ENCODE measurements at places on chromosomes 3 and 15. TPM values are rescaled to one million over a fixed set of nuclear protein-coding genes. Genes with fewer than 3 reads are reported as not detected.

DNA sequence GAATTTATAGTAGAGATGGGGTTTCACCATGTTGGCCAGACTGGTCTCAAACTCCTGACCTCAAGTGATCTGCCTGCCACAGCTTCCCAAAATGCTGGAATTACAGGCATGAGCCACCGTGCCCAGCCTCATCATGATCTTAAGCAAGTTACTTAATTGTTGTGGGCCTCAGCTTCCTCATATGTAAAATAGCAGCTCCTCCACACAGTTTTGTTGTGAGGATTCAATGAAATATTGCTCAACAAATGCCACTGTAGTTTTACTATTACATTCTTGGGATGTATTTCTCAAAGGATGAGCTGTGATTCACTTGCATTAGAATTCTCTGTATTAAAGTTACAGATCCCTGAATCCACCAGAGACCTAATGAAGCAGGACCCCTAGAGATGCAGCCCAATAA, 168.8 kb downstream of the ADAMTS9 start:
- no peak for DNase-seq

DNA sequence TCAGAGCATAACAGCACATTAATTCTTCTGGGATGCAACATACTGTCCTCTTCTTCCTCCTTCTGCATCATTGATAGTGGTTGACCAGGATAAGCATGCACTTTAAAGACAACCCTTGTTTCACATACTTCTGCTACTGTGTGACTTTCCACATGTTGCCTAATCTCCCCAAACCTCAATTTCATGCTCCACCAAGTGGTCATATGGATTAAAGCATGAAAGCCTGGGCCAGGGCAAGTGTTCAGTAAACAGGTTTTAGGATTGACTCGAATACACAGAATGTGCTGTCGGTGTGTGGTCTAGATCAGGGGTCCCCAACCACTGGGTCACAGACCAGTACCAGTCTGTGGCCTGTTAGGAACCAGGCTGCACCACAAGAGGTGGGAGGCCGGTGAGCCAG, 22.5 kb upstream of the BFSP2 start:
- DNase-seq = no peak

DNA sequence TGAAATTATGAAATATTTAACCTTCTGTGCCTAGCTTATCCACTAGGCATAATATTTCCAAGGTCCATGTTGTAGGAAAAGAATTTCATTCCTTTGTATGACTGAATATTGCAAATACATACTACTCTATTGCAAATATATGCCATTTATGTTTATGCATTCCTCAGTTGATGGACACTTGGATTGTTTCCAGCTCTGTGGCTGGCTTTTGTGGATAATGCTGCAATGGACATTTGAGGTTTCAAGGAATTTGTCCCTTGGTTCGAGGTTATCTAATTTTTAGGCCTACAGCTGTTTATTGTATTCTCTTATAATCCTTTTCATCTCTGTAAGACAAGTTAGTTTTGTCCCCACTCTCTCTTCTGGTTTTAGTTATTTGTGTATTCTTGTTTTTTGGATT, 7.7 kb upstream of the AADACL2 start:
- no peak for DNase-seq

GRCh38 chr3:194757647-194758061, 72.0 kb downstream of the FAM43A start:
- DNase-seq = no peak

DNA sequence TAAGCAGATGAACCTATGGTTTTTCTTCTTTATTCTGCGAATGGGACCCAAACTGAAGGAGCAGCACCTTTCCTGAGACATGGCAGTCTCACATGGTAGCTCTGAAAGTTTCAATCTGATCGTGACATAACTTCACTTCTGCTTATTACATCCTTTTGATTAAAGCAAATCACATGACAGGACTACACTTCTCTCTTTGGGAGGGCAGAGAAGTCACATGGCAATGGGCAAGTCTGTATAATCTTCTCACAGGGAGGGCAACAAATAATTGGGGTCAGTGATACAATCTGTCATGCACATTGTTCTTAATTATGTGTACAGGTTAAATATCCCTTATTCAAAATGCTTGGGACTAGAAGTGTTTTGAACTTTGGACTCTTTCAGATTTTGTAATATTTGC, 21.6 kb downstream of the NCBP2 start:
- no peak for DNase-seq

GRCh38 chr3:36557021-36557707, 176.9 kb downstream of the STAC start:
- no peak for DNase-seq

DNA sequence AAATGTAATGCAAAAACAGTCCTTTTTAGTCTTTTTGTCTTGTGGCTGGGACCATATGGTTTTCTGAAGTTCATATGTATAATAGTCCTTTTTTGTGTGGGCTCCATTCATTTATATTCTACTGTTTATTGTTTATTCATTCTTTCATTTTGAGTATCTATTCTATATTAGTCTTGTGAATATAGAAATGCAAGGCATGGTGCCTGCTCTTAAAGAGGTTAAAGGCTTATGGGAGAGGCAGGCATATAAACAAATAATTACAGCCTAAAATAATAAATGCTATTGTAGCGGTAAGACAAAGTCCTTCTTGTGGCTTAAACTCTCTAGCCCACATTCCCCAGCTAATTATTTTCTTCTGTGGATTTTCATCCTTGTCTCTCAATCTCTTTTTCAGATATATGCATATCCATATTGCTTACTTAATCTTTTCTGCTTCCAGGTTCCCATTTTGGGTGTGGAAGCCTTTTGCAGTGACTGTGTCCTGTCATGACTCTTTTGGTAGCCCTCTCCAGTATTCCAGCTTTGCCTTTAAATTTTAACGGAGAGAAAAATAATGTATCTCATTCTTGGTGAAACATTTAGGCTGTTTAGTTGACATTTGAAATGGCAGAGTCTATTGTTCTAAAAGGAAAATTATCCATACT, 101.6 kb downstream of the PPM1L start:
- DNase-seq = no peak

DNA sequence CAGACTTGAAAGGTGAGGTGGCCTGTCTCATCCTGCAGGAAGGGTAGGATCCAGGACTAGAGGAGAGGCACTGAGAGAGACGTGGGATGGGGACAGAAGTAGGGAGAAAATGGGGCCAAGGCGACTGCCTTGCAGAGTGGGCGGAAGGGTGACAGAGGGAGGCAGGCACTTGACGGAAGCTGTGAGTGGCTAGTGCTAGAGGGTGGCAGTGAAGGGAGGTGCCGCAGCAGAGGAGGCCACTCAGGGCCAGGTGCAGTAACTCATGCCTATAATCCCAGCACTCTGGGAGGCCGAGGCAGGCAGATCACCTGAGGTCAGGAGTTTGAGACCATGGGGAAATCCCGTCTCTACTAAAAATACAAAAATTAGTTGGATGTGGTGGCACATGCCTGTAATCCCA, 7.3 kb downstream of the CCDC33 start:
- DNase-seq = no peak

DNA sequence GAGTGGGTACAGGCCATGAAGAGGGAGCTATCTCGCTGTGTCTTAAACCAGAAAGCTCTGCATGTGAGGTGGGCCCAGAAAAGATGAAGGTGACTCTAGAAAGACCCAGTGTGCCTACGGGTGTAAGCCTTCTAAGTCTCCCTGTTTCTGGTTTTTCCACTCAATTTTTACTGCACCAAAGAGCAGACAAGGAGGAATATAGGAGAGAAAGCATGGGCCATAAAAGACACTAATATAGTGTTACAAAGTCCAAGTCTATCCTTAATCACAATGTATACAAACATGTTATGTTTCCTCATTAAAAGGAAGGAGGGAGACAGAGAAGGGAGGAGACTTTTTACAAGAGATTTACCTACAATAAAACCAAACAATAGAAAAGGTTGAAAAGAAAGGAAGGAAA, 24.1 kb upstream of the ZKSCAN7 start:
- DNase-seq = no peak

GRCh38 chr3:138046085-138046484, 36.1 kb downstream of the CLDN18 start:
- peak; percentile 20 for DNase-seq

- DNase-seq = no peak
Observed at GRCh38 chr3:105414841-105415240, 48.1 kb downstream of the ALCAM start.

DNA sequence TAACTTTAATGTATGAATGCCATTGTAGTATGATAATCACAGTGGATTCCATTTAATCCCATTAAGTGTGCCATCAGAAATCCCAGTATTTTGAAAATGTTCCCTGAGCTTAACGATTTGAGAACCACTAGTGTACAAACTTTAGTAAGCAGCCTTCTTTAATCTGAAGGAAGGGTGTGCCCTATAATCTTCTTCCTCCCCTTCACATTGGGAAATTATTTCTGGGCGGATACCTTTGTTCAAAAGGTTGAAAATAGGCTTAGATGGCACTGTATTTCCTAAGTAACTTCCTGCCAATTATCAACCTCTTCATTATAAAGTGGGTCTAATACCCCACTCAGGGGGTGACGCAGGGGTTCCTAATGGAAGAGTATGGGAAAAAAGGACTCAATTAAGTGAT, 62.4 kb downstream of the GTPBP8 start:
- DNase-seq = no peak

DNA sequence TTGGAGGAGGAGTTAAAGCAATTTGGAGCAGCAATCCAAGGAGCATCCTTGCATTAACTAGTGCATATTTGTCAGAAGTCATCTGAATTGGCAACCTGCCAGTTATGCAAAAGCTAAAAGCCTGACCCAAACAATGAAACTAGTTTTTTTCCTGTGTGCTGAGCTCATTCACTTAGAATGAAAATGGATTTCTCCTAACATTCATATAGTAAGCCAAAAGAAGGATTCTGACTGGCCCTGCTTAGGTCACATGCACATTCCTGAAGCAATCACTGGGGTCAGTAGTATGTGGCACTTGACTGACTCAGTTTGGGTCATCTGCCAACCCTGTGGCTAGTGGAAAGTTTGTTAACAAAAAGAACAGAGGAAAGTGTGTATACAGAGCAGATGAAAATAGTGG, 30.5 kb downstream of the OXSM start:
- DNase-seq = peak; percentile 10

- DNase-seq = no peak
Observed at GRCh38 chr15:72153269-72154000, 35.2 kb downstream of the SENP8 start.

GRCh38 chr3:172106989-172107388, 67.6 kb downstream of the FNDC3B start:
- DNase-seq = no peak

DNA sequence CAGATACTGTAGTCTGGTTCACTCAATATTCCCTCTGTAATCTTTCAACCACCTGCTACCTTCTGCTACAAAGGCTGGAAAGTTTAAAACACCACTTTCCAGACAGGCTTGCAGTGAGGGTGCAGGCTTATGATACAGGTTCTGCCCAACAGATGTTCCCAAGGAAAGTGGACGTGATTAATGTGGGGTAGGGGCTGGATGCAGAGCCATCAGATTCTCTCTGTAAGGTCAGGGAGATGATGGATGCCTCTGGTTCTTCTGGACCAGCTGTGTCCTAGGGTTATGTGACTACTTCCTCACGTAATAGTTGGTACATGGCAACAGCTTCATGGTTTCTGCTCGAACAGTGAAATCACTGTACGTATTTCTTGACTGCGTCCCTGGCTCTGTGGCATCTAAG, 11.1 kb downstream of the GPR176 start:
- DNase-seq = no peak

DNA sequence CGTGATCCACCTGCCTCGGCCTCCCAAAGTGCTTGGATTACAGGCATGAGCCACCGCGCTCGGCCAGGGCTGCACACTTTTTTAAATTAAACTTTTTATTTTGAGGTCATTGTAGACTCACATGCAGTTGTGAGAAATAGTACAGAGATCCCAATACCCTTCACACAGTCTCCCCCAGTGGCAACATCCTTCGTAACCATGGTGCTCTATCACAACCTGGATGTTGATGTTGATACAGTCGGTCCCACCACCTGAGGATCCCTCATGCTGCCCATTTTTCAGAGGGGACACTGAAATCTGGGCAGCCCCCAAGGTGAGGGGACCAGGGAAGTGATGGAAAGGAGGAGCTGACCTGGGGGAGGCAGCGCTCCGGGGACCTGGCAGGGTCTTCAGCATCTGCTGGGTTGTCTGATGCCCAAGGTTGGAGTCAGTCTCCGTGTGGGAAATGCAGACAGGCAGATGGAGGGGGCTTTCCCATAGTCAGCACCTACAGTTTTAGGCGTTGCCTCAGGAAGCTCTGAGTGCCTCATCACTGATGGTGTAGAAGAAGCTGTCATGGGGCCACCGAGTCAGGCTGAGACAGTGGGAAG, 17.1 kb downstream of the FAH start:
- no peak for DNase-seq

DNA sequence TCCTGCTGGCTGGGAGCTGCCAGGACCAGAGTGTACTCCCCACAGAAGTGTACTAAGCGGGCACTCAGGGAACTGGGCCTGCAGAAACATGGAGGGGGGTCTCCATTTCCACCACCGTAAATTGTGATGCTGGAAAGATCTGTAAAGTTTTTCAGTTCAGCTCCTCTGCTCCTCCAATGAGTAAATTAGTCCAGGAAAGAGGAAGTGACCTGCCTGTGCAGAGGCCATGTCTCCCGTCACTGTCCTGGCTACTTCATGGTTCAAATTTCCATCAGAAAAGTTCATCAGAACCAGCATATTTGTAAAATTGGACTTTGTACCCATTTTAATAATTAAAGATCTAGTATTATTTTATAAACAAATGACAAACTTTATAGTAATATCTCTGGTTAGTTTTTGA, 226.7 kb upstream of the THBS1 start:
- no peak for DNase-seq

DNA sequence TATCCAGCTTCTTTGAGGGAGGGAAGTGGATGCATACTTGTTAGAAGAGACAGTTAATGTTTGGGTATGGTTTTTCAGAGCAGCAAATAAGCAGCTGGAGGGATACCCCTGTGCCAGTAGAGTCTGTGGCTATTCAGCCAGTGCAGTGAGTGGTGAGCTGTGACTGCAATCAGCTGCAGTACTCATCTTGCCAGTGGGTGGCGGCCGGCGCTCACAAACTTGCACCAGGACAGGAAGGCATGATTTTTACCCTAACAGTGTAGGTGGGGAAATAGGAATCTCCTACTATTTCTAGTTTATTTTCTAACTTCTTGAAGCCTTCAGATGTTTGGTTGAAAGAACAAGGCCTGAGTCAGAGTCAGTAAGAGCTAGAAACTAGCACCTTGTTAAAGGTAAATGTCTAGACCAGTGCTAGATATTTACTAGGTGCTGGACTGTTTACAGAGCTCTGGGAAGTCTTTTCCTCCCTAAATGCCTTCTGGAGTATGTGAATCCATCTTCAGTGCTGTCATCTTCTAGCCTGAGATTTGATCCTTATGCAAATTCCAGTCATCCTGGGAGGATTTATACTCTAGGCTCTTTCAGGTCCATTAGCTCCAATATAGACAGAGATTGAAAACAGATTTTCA, 23.6 kb downstream of the TIMP4 start:
- DNase-seq = peak; percentile 76

- peak; percentile 39 for DNase-seq
Observed at GRCh38 chr15:89129123-89129815, 41.0 kb downstream of the ABHD2 start.

- no peak for DNase-seq
Observed at GRCh38 chr3:127970966-127971592, 56.0 kb downstream of the KBTBD12 start.

Gene PP2D1
- total RNA-seq = not detected

Gene CCR1
- total RNA-seq = 24.9 TPM

Gene TRANK1
- 4.8 TPM for total RNA-seq

Gene PLCB2
- 3.0 TPM for total RNA-seq

Gene TTC21A
- total RNA-seq = 1.3 TPM

Gene MOBP
- not detected for total RNA-seq

Gene EIF2A
- total RNA-seq = 86.5 TPM

Gene ZIC4
- not detected for total RNA-seq

Gene FOXB1
- not detected for total RNA-seq

Gene SHF
- 8.4 TPM for total RNA-seq

Gene CCR9
- not detected for total RNA-seq

Gene SERINC4
- 0.50 TPM for total RNA-seq

Gene NRROS
- total RNA-seq = 3.2 TPM

All from heart right ventricle (tissue), 16 donors.